ENCODE measurements at places on chromosomes 16 and 17.

DNA sequence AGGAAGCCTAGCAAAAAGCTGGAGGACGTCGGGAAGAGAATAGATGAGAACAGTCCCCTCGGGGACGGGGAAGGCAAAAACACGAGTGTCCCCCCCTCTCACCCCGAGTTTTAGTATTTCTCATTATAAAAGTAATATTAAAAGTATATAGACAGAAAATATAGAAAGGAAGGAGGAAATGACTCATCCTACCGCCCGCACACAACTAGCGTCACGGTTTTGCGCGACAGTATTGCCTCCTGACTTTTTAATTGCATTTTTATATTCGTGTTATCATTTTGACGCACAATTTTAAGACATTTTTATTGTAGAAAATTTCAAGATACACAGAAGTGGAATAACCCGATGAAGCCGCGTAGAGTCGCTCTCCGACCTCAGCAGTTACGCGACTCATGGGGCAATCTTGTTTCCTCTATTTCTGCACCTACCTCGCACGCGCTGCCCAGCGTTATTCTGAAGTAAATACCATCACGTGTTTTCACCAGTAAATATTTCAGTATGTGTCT lies 652 bp upstream of the SLC25A19 start:
- peak; percentile 57 for DNase-seq

- DNase-seq, result no peak
Measured at GRCh38 chr16:85641305-85641704, 28.2 kb downstream of the GSE1 start.

- no peak for DNase-seq
Measured at GRCh38 chr16:13858873-13859580, 60.9 kb upstream of the ERCC4 start.

GRCh38 chr17:8141045-8141444 lies 11.2 kb downstream of the PER1 start:
- DNase-seq, result no peak

DNA sequence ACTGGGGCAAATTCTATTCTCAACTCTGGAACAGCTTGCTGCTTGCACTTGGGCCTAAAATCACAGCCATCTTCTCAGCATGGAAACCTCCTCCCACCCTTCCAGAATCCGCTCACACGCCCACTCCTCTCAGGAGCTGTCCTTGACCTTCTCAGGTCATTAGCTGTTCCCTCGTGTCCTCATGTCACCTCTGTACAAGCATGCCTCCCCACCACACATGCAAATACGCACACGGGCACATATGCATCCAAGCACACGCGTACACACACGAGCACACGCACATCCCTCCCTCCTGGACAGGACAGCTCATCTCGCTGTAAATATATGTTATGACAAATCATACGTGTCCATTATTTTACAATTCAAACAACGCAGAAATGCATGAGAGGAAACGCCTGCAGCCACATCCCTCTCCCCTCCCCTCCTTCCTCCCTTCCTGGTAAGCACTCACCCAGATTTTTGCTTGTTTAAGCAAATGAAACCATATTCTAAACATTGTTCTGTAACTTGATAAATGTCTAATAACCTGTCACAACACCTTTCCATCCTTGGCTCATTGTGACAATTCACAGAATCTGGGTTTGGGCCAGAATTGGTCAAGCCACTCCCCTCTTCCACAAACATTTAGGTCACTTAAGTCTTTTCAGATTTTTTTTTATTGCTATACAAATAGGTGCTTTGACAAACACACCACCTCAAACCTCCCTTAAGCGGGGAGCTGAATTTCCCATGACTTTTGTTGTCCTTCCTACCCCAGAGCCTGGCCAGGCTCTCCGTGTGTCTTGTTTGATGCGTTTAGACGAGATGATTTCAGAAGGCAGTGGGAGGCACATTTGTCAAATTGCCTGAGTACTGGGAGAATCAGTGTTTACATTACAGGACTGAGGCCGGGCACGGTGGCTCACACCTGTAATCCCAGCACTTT lies 41.7 kb downstream of the DNAH17 start:
- DNase-seq, result no peak

GRCh38 chr16:85253084-85253941 lies 141.0 kb upstream of the CIBAR2 start:
- peak; percentile 45 for DNase-seq

DNA sequence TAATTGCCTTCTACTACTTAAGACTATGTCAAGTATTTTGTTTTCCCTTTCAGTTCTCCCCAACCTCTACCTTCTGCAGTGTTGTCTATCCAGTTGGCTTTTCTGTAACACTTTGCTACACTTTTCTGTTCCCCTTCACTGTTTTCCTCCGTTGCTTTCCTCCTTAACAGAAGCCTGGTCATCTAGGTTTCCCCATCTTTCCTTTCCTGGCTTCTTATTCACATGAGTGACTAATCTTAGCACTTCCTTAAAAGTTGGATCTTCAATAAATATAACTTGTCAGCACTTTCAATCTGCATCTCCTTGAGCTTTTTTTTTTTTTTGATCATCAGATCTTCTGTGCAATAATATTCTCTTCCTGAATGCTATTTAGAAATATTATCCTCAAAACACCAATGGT lies 2.8 kb upstream of the SLFN11 start:
- DNase-seq, result no peak

DNA sequence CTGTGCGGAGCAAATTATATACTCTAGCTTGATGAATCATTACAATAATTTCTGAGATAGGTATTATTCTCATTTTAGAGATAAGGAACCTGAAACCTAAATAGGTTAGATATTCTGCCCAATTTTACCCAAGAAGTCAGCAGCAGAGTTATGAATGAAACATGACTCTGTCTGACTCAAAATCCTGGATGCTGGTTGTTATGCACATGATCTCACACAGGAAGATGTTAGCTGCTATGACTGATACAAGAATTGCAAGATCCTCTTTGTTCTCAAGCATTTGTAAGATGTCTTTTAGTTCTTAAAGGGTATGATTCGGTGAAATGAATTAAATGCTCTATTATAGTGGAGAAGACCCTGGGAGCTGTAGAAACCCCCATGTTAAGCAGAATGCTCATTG lies 447.8 kb downstream of the KIF2B start:
- DNase-seq, result no peak

DNA sequence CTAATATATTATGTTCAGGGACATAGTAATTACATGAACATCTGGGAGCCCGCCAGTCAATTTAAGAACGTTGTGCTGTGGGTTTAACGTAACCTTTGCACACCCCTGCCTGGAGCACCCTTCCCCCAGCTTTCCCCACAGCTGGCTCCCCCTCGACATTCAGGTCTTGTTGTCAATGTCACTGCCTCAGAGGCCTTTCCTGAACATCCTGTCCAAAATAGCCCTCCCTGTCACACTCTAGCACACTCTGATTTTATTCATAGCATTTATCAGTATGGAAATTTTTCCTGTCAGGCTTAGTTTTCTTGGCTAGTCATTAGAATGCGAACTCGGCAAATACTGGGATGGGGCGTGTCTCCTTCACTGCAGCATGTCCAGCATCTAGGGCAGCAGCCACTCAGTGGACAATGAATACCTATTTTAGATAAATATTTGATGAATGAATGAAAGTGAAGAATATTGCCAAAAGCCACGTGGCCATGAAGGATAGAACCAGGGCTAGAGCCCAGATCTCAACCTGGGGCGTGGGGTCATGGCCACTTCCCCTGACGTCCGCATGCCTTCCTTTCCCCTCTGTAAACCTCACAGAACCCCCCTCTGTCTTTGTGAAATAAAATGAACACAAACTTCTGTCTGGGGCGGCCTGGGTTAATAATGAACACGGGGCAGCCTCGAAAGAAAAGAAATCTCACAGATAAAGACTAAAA lies 10.5 kb downstream of the PIK3R6 start:
- DNase-seq, result no peak

- no peak for DNase-seq
Measured at GRCh38 chr17:67655478-67656148, 62.1 kb upstream of the NOL11 start.

DNA sequence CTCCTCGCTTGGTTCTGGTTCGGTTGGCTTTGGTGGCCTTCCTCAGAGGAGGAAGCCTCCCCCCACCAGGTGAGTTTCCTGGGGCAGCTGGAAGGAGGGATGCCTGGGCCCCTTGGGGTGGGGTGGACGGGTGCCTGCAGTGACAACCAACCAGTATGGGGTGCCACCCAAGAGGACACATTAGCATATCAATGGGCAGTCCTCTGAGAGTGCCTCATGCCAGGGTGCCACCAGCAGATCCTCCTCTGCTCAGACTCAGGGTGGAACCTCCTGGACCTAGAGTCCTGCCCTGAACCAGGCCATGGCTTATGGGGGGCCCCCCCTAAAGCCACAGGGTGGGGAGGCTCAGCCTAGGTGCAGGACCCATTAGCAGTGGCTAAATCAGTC lies 2.7 kb downstream of the PPP1R1B start:
- DNase-seq, result no peak

DNA sequence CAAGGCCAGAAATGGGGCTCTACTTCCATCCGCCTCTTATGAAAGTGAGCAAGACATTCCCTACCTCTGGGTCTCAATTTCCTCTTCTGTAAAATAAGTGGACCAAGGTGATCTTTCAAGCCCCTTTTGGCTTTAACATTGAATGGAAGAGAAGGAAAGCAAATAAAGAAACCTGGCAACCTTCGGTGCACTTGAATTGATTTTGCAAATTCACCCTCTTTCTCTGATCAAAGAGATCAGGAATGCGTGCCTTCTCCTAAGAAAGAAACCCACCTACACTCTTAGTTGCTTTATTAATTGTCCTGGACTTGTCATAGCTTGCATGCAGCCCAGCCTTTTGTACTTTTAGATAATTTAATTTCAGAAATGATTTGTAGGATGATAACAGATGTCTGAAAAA lies 3.0 kb downstream of the MSI2 start:
- DNase-seq, result no peak

DNA sequence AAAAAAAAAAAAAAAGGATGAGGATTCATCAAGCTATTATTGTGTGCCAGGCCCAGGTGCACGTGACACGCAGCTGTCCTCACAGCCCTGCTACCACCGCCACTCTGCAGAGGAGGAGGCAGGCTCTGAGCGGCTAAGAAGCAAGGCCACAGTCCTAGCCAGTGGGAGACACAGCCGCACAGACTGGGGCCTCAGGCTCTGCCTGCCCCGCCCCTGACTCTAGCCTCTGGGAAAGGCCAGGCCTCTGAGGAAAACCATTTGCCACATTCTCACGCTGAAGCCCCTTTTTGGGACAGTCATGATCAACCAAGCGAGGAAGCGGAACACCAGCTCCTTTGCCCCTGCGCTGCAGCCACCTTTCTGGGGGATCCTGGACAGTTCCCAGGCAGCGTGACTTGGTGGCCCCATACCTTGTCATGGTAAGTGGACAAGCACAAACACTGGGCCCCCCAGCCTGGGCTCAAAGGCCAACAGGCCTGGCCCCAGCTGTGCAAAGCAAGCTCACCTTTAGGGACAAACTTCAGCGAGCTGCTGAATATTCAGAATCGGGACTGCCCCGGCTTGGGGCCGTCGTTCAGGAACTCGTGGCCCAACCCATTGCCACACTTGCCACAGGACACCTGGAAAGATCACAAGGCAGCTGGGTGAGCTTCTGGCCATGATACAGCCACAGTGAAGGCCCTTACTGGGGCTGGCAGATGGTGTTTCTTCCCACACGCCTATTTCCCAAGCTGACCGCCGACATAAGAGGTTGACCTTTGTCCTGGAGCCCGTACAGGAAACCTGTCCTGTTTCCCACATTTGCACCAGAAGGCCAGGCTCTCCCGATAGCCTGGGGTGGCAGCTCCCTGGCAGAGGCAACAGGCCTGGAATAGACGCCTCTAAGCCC lies 2.5 kb downstream of the MSRB1 start:
- no peak for DNase-seq

DNA sequence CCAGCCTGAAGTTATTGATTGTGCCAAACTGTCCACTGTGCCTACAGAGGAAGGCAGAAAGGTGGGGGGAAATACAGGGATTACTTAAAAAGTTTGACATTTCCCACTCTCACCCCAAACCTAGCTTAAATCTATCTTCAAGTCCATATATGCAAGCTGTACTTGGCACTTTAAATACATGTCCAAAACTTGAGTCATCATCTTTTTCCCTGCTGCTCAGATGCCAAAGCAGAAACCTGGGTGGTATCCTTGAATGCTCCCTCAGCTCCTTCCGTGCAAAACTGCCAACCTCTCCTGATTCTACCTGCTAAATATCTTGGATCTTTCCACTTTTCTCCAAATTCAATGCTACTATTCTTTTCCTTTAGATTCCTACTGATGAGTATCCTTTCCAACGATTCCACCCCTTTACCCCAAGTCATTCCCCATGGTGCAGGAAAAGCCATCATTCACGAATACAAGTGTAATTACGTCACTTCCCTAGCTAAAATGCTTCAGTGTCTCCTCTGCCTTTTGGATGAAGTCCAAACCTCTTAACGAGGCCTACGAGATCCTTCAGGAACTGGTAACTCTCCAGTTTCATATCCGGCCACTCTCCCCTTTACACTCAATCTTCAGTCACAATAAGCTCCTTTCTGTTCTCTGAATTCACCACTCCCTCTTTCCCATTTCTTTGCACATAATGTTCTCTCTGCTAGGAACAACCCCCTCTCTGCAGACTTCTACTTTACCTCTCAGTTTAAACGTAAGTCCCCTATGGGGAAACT lies 9.3 kb downstream of the BECN1 start:
- DNase-seq, result no peak

DNA sequence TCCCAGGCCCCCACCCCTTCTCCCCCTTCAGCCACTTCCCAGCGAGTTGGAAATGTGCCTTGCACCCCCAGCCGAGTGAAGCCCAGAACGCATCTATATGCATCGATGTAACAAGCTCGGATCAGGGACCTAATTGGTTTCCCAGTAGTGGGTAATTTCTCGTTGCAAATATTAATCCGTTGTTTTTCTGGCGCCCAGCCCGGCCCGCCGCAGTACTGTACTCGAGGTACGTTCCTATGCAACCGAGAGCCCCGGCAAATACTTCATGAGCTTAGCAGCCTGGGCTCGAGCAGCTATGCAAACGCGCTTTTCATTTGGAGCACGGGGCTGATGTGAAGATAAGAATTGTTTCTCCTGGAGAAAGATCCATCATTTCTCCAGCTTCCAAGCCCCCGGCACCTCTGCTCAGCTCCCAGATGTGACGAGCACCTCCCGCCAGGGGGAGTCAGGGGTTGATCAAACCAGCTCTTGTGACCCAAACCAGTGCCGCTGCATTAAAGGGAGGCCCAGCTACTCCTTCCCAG lies 229.8 kb downstream of the KATNIP start:
- no peak for DNase-seq

DNA sequence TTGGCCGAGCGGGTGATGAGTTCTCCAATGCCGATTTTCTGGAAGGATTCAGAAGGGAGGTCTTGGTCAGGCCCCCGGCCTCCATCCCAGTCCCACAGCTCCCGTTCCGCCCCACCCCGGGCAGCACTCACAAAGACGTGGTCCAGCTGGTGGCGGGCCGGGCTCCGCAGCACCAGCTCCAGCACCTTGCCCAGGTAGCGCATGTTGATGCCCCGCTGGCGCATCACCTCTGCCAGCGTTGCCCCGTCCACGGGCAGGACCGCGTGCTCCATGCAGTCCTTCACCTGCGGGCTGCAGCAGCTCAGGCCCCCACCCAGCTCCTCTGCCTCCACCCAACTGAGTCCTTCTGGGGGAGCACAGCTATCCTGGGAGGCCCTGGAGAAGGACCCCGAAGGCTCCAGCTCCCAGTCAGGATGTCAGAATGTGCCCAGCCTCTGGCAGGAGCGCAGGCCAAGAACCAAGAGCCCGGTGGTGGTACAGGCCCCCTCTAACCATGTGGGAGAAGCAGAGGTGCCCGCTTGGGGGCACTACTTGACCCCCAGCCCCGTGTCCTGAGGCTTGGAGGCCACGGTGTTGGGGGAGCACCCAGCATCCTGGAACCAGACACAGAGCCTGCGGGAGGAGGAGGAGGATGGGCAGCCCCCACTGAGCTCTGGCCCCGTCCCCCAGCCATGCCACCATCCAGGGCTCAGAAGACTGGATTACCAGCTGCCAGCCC lies 16.2 kb downstream of the CLUH start:
- no peak for DNase-seq

- no peak for DNase-seq
Measured at GRCh38 chr17:80018917-80019651, 16.6 kb downstream of the TBC1D16 start.
